ENCODE measurements at places on chromosomes 16 and 17.
A peak's percentile ranks its signal among the peaks of the same experiment; 100 is the strongest.

- DNase-seq = no peak
These were observed 63.1 kb downstream of the BANP start for GRCh38 chr16:88014252-88014781.

- no peak for DNase-seq
These were observed at the start of gene TERB1 for GRCh38 chr16:66801320-66802105. Gene TERB1, minus strand, starts transcription at chr16:66801584. Its CDS starts 4,786 bp downstream, at chr16:66796798.

DNA sequence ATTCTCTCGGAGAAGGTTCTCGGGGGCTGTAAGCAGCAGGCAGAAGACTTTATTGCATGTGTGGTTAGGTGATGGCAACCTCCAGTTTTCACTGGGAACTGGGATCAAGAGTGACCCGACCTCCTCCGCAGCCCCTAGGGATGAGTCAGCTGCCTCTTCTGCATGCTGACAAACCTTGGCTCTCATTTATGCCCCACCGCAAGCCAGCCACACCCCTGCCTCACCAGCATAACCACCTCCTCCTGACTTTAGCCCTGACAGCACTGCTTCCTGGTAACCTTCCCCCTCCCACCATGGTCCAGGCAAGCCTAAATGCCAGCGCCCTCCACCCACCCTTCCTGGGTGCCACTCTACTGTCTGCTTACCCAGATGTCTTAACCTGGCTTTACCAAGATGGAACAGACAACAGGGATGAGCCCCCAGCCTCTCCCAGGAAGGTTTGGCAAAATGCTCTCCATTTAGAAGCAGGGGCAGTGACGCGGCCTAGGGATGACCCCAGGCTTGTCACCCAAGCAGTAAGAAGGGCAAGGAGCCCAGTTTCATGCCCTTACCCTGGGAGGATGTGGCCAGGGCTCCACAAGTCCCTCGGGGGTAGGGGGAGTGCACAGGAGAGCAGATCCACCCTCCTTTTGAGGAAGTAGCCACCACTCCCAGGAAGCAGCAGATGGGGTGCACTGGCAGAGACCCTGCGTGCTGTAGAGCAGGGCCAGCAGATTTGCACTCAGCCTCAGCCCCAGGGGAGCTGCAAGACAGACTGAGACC, 73.5 kb downstream of the GOSR1 start:
- no peak for DNase-seq

DNA sequence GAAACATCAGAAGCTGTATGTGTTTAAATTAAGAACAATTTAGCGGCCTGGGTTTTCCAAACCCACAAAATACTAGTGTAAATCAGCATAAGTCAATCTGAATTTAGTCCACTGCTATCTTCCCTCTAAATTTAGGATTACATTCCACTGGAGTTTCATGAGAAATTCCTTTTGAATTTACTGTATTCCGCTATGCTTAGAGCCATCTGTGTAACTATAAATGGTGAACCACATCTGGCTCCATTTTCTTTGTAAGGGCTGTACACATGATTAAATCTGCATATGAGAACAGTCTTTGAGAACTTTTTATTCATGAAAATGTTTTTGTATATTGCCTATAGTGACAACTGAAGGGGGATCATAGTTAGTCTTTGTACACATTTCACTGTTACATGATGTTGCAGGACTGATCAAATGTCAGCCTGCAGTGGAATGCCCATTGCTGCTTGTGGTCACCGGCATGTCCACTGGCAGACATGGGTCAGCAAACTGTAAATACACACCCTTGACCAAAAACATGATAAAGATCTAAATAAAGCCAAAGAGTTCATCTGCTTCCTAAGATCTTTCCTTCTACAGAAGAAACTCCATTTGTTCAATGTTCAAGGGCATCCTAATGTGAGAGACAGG, 36.8 kb downstream of the RPGRIP1L start:
- no peak for DNase-seq

DNA sequence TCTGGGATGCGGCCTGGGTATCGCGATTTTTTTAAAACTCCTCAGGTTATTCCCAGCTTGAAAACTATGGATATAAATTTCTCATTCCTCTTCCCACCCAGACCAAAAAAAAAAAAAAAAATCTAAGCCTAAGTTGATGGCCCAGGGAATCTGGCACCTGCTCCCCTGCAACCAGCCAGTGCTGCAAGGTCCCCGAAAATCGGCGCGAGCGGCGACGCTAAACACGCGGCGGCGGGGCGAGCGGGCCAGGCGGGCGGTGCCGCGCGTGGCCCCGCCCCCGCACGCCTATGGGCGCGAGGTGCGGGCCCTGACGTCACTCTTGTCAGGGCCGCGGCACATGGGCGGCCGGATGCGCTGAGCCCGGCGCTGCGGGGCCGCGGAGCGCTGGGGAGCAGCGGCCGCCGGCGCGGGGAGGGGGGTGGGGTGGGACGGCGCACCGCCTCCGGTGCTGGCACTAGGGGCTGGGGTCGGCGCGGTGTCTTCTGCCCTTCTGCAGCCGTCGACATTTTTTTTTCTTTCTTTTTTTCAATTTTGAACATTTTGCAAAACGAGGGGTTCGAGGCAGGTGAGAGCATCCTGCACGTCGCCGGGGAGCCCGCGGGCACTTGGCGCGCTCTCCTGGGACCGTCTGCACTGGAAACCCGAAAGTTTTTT, at the start of gene HLF:
Gene HLF (plus strand): TSS at position 316 of the 654 bp plus-strand sequence. CDS start 525 bp downstream, outside the sequence.
- peak; percentile 63 for DNase-seq

GRCh38 chr17:40373324-40373723, 8.8 kb upstream of the GJD3 start:
- no peak for DNase-seq

- peak; percentile 67 for DNase-seq
These were observed 33.6 kb upstream of the CCR7 start for GRCh38 chr17:40598619-40599467.

DNA sequence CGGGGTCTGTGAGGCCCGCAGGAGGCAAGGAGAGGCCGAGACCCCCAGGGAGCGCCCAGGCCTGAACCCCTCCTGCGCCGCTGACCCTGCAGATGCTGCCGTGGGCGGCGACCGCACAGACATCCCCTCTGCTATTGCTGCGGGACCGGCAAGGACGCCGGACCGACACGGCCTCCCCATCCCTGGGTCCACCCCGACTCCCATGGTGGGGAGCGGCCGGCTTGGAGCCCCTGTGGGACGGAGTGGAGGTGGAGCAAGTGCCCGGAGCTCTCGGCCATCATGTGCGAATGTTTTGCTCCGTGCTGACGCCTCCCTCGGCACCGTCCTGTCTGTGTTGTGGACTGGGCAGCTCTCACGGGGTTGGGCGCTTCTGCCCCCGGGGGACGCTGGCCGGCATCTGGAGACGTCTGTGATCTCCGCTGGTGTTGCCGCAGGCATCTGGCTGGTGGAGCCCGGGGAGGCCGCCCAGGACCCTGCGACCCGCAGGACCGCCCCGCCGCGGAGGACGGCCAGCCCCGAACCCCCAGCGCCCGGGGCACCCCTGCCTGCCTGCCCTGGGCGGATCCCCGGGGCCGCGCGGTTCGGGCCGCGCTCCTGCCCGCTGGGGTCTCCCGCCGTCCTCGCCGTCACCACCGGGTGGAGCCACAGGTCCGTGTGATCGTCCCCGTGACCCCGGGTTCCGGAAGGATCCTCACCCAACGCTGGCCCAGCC, 12.8 kb upstream of the GNG13 start:
- peak; percentile 52 for DNase-seq

- no peak for DNase-seq
These were observed 22.3 kb upstream of the SMPD3 start for GRCh38 chr16:68470461-68471150.

DNA sequence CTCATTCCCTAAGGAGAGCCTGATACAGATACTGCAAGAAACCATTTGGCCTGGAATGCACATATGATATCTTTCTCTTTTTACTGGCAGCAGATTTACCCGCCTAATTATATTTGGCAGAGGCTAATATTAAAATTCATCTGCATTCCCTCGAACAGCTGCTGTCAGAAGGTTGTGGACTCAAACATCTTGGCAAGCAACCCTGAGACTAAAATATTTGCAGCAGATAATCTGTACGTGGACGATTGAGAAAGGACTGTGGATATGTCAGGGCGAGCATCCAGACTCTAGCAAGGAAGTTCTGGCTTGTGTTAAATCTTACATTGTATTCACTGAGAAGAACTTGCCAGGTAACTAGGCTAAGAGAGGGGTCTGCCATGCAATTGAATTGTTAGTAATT, 65.2 kb downstream of the SNX20 start:
- DNase-seq = no peak

GRCh38 chr16:4831616-4832015, 15.5 kb downstream of the GLYR1 start:
- DNase-seq = no peak

GRCh38 chr16:80997139-80997798, 9.4 kb downstream of the CMC2 start:
- DNase-seq = no peak

GRCh38 chr16:17104654-17105053, 366.1 kb downstream of the XYLT1 start:
- no peak for DNase-seq

GRCh38 chr16:22942811-22943210, 128.8 kb downstream of the HS3ST2 start:
- DNase-seq = no peak

DNA sequence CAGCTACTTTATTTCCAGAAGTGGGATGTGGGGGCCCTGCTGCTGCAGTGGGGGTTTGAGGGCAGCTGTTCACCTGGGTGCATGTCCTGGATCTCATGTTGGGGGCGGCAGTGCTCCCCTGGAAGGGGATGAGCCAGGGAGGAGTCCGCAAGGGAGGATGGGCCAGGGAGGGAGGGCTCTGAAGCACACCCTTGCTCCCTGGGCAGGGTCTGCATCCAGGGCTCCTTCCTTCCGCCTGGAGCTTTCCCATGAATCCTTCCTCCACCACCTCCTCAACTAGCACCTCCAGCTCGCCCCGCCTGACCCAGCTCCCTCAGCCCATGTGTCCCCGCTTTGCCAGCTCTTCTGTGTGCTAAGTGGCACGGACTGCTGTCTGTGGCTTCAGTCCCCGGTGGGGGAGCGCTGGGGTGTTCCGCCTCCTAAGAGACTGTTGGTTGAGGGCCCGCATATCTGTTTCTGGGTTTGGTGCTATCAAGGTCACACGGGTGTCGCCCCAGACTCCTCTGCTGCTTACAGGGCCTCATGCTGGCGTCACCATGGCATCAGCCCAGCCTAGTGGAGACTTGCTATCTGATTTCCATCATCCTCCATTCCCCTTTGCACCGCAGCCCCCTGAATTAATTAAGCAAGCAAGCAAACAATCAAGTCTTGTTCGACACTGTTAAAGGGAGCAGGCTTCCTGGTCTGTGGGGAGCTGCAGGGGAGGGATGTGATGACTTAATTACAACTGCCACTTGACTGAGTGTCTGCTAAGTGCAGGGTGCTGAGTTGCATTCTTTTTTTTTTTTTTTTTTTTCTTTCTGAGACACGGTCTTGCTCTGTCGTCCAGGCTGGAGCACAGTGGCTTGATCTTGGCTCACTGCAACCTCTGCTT, 71.8 kb downstream of the PRKCA start:
- DNase-seq = peak; percentile 95

DNA sequence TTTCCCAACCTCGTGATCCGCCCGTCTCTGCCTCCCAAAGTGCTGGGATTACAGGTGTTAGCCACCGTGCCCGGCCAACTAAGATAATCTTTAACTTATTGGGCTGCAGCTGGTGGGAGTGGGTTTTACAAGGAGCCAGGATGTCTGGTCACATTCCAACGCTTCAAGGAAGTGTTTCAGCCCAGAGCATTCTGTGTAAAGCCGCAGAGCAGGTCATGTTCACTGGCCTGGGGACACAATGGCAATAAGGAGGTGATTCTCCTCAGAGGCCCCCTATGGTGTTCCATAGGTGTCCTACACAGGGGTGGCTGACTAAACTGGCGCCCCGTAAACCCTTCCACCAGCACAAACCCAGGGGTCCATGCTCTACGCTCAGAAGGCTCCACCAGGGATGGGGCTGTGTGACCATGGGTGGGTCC, 1.2 kb downstream of the QPRT start:
- no peak for DNase-seq

GRCh38 chr16:86545954-86546637, 8.9 kb downstream of the MTHFSD start:
- DNase-seq = no peak

GRCh38 chr17:64411999-64412771, 21.5 kb upstream of the PECAM1 start:
- DNase-seq = no peak

DNA sequence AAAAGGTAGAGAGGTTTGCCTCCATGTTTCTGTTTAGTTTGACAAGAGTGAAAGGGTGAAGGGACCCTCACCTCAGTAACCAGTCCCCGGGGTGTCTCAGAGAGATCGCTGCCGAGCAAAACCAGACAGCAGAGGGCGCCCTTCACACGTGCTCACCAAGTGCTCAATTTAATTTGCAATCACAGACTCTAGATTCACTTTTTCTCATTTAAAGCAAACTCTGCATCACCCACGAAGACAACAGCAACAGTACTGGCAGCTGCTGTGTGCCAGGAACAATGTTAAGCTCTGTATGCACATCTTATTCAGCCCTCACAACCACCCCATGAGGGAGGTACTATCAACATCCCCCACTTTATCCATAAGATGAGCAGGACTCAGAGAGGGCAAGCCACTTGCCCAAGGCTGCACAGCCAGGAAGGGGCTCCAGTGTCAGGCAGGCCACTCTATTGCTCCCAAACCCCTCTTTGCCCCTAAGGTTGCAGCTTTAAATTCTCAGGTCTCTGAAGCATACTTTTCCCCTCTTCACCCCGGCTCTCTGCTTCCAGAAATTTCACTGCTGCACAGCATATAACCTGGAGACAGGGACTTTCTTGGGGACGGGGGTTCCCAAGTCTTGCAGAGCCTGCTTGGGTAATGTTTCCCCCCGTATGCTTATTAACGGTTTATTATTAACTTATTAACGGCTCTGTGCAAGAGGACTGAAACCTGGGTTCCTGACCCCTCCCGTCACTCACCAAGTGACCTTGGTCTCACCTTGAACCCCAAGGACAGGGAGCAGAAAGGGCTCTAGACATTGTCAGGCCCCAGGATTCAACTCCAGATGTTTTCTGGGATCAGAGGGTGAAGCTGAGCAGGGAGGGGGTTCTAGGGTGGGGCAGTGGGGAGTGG, 70.9 kb downstream of the CNGB1 start:
- DNase-seq = peak; percentile 76
